ENCODE measurements at places on chromosomes 4 and X.

GRCh38 chr4:22241415-22241814 is 274.5 kb downstream of the ADGRA3 start:
- DNase-seq = no peak

DNA sequence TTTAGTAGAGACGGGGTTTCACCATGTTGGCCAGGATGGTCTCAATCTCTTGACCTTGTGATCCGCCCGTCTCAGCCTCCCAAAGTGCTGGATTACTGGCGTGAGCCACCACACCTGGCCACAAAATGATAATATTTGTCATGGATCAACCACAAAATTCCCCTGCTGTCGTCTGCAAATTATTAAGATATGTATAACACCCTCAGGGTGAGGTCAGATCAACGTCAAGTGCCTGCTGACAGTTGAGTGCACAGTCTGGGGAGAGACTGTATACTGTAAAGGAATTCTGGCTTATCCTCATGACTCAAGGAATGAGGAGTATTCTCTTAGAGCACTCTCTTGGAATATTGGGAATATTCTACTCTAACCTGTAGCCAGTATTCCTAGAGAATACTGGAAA is 11.2 kb downstream of the EPGN start:
- no peak for DNase-seq

GRCh38 chr4:69124941-69125340 is 28.7 kb downstream of the UGT2B7 start:
- DNase-seq = no peak

GRCh38 chr4:52658641-52659000 is 480 bp downstream of the USP46 start:
- DNase-seq = no peak

- no peak for DNase-seq
Measured at GRCh38 chr4:19177616-19178015, 1074.1 kb upstream of the SLIT2 start.

DNA sequence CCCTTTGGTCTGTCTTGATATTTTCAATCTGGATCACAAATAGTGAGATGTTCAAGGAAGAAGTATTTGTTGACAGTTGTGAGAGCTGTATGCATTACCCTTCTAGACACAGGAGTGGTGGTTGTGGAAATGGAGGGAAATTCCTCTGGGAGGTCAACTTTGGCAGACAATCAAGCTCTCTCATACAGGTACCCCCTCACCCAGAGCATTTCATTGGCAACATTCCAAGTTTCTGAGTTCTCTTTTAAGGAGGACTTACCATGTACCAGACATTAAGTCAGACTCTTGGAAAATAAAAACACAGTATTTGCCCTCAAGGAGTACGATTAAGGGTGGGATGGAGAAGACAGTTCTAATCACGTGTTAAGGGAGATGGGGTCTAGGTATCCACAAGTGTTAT is 45.3 kb downstream of the KLHL15 start:
- DNase-seq = no peak

GRCh38 chrX:153881281-153881680 is 4.7 kb downstream of the L1CAM start:
- DNase-seq = no peak

GRCh38 chr4:122612540-122612939 is 8.3 kb downstream of the IL21 start:
- no peak for DNase-seq

- DNase-seq = no peak
Measured at GRCh38 chr4:14452001-14452400, 550.3 kb upstream of the CPEB2 start.

DNA sequence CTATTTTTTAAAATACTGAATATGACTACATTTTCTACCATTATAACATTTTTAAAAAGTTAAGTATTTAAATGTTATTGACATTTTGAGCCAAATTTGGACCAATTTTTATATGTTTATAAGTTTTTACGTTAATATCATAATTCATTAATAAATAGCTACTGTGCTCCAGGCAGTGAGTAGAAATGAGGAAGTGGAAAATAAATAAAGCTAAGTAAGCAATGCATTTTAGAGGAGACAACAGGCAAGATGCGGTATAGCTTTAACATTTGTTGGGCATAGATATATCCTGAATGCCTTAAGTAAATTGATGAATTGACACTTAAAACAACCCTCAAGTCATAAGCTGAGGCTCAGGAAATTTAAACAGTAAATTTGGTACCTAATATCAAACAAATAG is 474.8 kb downstream of the PCDH10 start:
- DNase-seq = no peak

DNA sequence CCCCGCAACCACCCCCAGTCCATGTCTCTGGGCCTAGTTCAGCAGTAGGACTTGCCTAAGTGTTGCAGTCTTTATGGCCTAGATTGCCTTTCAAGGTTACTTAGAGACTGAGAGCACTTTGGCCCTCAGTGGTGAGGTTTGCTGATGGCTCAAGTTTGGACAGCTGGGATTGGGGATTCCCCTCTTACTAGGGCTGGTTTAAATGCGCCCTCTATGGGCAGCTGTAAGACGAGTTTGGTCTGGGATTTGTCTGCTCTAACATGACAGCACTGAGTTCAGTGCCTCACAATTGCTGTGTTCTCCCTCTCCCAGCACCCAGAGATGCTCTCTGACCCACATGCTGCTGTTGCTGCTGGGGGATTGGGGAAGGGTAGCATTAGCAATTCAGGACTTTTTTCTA is 23.1 kb downstream of the DACH2 start:
- DNase-seq = peak; percentile 7

- no peak for DNase-seq
Measured at GRCh38 chrX:146056511-146057081, 239.0 kb downstream of the SLITRK2 start.

GRCh38 chr4:76974150-76974549 is 24.6 kb downstream of the SEPTIN11 start:
- DNase-seq = no peak

DNA sequence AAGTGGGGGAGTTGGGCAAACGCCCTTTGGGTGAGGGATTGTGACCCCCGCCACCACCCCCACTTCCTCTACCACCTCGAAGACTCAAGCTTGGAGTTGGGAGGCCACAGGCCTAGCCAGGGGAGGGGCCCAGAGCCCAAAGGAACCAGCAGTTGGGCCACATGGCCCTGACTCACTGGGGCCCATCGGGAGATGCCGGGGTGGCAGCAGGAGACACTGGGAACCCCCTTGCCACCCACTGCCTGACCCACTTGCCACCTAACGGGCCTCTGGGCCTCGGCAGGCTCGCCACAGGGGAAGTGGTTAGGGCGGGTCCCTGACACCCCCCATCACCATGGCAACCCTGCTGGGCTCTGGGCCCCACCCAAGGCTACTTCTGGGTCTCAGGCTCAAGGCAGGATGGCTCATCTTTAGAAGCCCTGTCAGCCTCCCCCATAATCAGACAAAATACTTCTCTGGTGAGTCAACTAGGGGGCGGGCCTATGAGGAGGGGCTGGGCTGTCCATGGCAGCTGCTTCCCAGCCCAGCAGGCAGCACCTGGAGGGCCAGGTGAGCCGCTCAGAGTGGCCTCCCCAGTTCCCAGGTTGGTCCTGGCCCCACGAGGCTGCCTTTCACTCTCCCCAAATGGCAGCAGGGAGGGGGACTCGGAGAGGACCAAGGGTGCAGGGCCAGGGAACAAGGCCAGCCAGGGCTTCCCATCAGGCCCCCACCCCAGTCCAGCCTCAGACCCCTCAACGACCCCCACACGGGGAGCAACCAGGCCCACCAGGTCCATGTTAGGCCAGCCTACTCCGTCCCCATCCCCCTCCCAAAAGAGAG is 5.6 kb downstream of the FLNA start:
- peak; percentile 87 for DNase-seq

- no peak for DNase-seq
Measured at GRCh38 chr4:84459783-84460182, 39.3 kb downstream of the NKX6-1 start.

- DNase-seq = no peak
Measured at GRCh38 chr4:112110059-112110425, 35.2 kb upstream of the FAM241A start.

DNA sequence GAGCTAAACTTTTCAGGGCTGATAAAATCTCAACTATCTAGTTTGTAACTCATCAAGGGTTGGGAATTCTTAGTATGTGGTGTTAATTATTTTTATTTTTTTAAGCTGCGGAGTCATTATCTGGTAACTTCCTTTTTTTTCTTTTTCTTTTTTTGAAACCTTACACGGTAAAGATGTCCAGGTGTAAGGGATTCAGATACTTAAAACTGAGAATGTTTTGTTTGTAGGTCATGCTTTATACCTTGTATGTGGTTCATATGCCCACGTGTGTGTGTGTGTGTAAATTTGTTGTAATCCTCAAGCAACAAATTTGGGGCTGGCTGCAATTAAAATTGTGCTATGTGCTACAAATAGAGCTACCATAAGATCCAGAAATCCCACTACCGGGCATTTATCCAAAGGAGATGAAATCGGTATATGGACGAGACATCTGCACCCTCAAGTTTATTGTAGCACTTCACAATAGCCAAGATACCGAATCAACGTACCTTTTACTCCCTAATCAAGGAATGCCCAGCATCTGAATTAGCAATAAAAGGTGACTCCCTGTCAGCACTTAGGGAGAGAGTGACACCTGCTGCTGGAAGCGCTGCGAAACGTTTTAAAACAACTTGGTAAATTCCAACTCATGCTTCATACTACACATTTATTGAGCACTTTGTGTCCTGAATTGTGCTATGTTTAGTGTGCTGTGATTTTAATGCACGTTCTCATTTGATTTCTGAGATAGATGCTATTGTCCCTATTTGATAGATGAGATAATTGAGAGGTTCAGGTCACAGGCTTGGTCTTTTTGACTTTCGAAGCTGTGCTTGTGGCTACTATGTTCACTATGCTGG is 16.1 kb downstream of the MSMO1 start:
- no peak for DNase-seq

- no peak for DNase-seq
Measured at GRCh38 chr4:6580353-6580752, 5.4 kb downstream of the MAN2B2 start.

GRCh38 chrX:105241056-105241455 is 20.6 kb upstream of the TEX13A start:
- DNase-seq = no peak

GRCh38 chr4:186570193-186570996 is 15.0 kb upstream of the MTNR1A start:
- DNase-seq = no peak

- DNase-seq = no peak
Measured at GRCh38 chr4:149738156-149738555, 77.5 kb downstream of the IQCM start.

DNA sequence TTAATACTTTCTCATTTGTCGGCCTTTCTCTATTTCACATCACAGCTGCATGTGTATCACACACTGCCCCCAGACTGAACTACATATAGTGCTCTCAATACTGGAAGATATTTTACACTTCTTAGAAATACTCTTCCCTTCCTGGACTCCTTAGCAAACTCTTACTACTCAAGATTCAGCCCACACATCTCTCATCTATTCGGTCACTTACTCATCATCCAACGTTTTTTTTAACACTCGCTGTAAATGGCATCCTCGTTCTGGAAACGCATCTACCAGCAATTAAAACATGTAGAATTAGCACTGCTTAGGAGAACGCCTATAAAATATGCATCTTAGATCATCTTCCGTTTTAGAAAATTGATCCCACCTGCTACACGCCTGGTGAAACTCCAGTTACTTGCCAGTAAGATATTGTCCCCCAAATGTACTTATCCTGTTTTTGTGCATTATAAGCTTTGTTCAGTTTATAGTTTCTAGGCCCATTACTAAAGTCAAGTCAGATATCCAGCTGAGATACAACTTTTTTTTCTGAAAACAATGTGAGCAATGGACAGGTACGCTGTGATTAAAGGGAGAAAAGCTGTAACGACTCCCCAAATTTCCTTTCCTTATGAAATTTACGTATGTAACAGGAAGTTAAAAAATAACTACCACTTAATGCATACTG is 1.0 kb downstream of the LRP2BP start:
- no peak for DNase-seq

- no peak for DNase-seq
Measured at GRCh38 chrX:43973249-43974099, at the start of gene NDP. Gene NDP, minus strand, starts transcription at chrX:43973390. Its CDS starts 14,745 bp downstream, at chrX:43958645.

GRCh38 chr4:121238461-121238860 is 74.3 kb upstream of the TNIP3 start:
- no peak for DNase-seq

DNA sequence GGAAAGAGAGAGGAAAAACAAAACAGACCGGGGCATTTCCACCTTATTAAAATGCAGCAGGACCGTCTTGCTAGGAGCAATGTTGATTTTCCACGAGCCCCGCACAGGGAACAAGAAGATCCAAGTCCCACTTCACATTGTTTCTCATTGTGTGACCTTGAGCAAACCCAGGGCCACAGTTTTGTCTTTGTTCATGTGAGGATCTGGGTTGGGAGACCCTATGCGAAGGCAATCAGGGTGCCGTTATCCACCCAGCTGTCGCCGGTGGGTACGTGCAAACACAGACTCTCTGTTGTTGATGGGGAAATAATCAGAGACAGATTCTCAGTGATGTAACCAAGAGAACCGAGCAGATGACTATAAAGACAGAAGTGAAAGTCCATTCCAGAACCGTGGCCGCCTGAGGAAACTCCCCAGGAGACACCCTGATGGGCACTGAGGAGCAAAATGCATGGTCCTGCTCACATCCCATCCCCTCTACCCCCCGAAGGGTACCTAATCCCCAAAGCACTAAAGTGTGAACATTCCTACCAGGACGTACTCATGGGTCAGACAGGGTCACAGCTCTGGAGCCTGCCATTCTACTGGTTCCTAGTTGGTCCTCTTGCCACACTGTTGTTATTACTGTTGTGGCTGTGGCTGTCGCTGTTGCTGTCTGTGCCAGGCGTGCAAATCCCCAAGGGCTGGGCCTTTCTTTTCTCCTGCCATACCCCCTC is 102.7 kb upstream of the RBPJ start:
- DNase-seq = no peak

DNA sequence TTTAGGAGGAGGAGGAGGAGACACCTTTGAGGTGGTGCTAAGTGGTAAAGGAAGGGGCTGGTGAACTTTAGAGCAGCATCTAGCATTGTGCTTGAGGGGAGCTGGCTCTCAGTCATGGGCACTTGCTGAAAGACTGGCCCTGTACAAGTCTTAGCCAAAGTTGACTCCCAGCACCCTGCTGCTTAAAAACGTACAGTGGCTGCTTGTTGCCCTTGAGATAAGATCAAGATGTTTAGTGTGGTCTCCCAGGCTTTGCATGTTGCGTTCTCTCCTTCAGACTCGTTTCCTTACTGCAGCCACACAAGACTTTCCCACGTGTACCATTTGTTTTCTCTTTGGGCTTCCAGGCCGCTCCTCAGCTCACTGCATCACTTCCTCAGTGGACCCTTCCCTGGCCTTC is 1.8 kb downstream of the MED28 start:
- DNase-seq = no peak

DNA sequence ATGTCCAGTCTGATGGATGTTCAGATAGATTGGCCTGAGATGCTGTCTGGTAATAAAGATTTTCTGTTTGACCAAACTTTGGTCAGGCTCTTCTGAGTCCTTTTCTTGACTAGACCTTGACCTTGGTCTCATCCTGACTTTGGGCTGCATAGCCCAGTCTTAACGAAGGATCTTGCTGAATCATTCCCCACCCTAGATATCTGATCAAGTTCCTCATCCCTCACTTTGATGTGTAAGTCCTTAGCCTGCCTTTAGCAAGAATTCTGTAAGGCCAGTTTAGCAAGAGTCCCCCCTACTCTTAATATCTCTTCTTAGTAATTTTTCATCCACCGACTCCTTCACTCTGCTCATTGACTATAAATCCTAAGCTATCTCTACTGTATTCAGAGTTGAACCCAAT is 244.4 kb upstream of the JADE1 start:
- DNase-seq = no peak
